ENCODE measurements at places on chromosomes 2 and 18.
A peak's percentile ranks its signal among the peaks of the same experiment; 100 is the strongest.

- H3K36me3 ChIP-seq = no peaks in the 10 kb centered on the region
- DNase-seq = no peak
- peaks cover 14% of the 10 kb centered on the region for H3K27me3 ChIP-seq
- no peaks in the 10 kb centered on the region for H3K4me1 ChIP-seq
- no peak overlapping the region for H3K4me3 ChIP-seq
Observed at GRCh38 chr18:58962336-58962735, 97.7 kb downstream of the ZNF532 start.

GRCh38 chr2:102703748-102704147, 58.1 kb upstream of the TMEM182 start:
- H3K4me1 ChIP-seq = peaks cover 14% of the 10 kb centered on the region
- H3K4me3 ChIP-seq = no peak overlapping the region
- no peak overlapping the region for H3K27ac ChIP-seq
- DNase-seq = peak; percentile 33
- H3K36me3 ChIP-seq = no peaks in the 10 kb centered on the region

DNA sequence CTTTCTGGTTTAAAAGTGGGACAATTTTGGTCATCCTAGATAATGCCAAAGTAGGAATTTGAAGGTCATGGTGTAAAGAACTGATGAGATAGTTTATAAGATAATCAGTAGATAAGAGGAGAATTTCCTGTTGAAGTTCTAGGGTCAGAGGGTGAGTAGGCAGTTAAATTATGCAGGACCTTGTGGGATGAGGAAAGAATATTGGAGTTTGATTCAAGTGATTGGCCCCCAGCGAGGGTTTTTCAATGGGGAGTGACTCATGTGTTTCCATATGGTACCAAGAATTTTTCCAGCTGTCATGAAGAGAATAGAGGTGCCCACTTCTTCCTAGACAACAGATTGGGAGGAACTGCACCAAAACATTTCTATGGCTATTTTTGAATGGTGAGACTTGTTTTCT, 940.2 kb upstream of the ZEB2 start:
- H3K36me3 ChIP-seq = no peaks in the 10 kb centered on the region
- DNase-seq = no peak
- no peaks in the 10 kb centered on the region for H3K27me3 ChIP-seq
- no peak overlapping the region for H3K27ac ChIP-seq
- H3K4me3 ChIP-seq = no peak overlapping the region
- no peaks in the 10 kb centered on the region for H3K4me1 ChIP-seq

DNA sequence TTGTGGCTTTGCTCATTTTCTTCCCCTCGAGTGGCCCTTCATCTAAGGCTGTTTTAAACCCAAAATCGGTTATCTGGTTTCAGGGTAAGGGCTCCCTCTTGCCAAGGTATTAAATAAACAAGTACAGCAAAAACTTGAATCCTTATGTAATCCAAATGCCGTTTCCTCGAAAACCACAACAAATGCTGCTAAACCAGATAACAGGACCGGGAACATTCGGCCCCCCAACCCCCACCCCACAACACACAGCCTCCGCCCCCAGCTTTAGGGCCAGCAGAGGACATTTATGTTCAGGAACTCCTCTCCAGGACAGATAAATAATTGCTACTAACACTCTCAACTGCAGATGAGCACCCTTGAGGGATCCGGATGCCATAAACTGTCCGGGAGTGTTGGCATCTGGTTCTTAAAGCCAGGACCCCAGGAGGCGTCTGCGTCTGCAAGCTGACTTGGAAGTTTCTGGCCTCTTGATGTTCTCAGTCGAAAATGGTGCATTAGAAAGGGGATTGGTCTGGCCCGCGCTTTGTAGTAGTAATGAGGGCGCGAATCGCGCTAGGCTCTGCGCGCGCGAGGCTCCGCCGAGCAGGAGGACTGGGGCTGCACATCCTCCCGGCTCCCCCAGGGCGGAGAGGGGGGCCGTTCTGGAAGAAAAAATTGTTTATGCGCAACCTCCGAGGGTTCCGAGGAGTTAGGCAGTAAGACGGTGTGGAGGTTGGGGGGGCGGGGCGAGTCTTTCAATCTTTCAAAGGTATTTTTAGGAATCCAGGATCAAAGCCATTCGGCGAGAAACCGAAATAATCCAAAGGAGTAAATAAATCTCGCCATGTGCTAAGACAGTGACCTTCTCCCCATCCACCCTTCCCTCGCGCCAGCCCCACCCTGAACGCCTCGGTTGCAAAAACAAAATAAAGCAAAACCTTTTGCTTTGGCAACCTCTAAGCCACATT, 3.9 kb upstream of the ID2 start:
- H3K4me1 ChIP-seq = peaks cover 36% of the 10 kb centered on the region
- peak; percentile 76 for DNase-seq
- peak overlapping the region; percentile 97 for H3K27ac ChIP-seq
- H3K4me3 ChIP-seq = peak overlapping the region; percentile 77
- H3K36me3 ChIP-seq = no peaks in the 10 kb centered on the region

- H3K4me1 ChIP-seq = no peaks in the 10 kb centered on the region
- H3K4me3 ChIP-seq = no peak overlapping the region
- DNase-seq = no peak
- H3K27me3 ChIP-seq = no peaks in the 10 kb centered on the region
Observed at GRCh38 chr2:56266761-56267414, 83.1 kb downstream of the CCDC85A start.

- H3K4me3 ChIP-seq = no peak overlapping the region
- no peaks in the 10 kb centered on the region for H3K27me3 ChIP-seq
- H3K4me1 ChIP-seq = no peaks in the 10 kb centered on the region
- H3K36me3 ChIP-seq = no peaks in the 10 kb centered on the region
- no peak for DNase-seq
- H3K27ac ChIP-seq = no peak overlapping the region
Observed at GRCh38 chr2:147288131-147288530, 556.7 kb upstream of the ACVR2A start.

DNA sequence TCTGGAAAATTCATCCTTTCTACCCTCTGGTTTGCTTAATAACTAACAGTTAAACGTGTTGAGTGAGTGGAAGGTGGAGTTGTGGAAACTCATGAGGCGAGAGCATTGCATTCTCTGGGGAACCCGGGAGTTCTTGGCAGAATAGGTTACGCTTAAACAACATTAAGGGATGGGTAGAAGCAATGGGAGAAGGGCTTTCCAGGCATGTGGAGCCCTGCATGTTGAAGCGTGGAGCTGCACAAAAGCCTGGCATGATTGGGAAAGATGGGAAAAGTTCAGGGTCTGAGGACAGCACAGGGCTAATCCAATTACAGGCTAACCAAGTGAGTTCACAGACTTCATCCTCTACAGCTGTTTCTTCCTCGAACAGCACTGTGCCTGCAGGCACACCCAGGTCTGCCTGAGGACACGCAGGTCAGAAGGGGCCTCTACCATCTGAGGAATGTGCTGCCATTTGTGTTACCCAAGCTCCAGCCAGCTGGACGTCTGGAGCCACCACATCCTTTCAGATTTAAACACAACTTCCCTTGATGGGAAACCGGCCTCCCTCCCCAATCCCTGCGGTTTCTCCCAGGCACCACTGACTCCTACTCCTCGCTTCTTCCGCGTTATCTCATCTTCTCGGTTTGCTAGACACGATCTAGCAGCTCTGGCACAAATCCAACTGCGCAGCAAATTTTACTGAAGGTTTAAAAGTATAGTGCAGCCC, 164.2 kb downstream of the ANTXR1 start:
- H3K4me1 ChIP-seq = peaks cover 68% of the 10 kb centered on the region
- H3K36me3 ChIP-seq = peaks cover 1% of the 10 kb centered on the region
- DNase-seq = peak; percentile 74
- peak overlapping the region; percentile 36 for H3K4me3 ChIP-seq
- peak overlapping the region; percentile 94 for H3K27ac ChIP-seq

DNA sequence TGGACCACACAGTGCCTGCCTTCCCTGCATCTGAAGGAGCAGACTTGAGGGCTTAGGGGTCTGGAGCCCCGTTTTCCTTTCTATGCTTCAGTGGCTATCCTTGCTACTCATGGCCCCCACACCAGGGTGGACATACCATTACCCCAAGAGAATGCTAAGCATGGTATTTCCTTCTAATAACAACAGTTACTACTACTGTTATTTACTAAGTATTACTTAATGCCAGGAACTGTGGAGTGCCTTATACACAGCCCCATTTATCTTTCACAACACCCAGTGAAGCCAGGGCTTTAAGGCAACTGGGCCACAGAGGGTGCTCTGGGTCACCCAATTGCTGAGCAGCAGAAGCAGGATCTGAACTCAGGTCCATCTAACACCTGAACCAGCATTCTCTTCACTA, 5.8 kb upstream of the PAX8 start:
- no peak for DNase-seq
- H3K27me3 ChIP-seq = no peaks in the 10 kb centered on the region
- H3K27ac ChIP-seq = peak overlapping the region; percentile 90
- peaks cover 95% of the 10 kb centered on the region for H3K4me1 ChIP-seq
- H3K4me3 ChIP-seq = no peak overlapping the region

DNA sequence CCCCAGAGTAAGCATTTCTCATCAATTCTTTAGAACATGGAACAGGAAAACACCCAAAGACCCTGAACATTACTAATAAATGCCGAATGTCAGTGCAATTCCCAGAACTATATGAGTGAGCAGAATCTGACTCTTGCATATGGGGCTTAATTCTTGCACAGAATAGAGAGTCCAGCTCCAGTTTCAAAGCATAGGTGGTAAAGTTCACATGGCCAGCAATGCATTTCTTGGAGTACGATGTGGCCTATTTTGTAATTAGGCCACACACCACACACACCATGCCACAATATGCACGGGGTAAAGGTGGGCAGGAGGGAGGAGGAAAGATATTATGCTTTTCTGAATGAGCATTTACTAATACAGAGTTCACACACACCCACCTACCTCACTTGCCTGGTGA, 56.5 kb downstream of the PLA2R1 start:
- H3K27me3 ChIP-seq = peaks cover 16% of the 10 kb centered on the region
- no peaks in the 10 kb centered on the region for H3K36me3 ChIP-seq
- no peak overlapping the region for H3K4me3 ChIP-seq

DNA sequence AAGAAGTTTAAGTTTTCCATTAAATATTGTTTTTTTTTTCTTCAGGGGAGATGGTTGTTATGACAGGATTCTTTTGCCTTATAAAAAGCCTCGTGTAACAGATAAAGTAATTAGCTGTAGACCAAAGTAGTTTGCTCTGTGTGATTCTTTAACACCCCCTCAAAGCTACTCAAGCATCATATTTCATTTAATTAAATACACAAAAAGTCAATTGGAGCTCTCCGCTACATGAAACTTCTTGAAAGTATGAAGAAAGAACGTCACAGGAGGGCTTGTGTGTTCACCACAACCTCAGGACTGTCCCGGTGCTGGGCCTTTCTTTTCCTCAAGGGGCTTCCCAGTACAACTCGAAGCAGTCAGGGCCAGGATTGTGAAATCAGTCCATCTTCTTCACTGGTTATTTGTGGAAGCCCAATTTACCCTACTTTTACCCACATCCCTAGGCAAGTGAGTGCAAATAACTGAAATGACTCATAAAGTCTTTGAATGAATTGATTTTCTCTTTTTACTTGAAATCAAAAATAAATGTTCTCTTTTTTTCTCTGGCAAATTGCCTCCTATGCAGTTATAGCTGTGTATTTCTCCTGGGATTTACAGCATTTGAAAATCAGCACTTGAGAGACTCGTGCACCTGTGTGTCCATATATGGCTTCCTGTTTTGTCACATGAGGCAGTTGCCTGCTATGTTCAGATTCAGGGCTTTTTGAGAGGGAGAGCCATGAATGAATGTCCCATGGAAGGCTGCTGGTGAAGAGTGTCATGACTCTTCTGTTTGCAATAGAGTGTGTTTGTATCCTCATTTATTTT, 48.6 kb downstream of the LINC00305 start:
- H3K27ac ChIP-seq = no peak overlapping the region
- no peaks in the 10 kb centered on the region for H3K27me3 ChIP-seq
- H3K4me3 ChIP-seq = no peak overlapping the region

- H3K36me3 ChIP-seq = no peaks in the 10 kb centered on the region
- no peaks in the 10 kb centered on the region for H3K27me3 ChIP-seq
- H3K4me1 ChIP-seq = peaks cover 34% of the 10 kb centered on the region
- DNase-seq = no peak
- peak overlapping the region; percentile 93 for H3K4me3 ChIP-seq
Observed at GRCh38 chr2:27888790-27889189, 1.4 kb downstream of the RBKS start.

DNA sequence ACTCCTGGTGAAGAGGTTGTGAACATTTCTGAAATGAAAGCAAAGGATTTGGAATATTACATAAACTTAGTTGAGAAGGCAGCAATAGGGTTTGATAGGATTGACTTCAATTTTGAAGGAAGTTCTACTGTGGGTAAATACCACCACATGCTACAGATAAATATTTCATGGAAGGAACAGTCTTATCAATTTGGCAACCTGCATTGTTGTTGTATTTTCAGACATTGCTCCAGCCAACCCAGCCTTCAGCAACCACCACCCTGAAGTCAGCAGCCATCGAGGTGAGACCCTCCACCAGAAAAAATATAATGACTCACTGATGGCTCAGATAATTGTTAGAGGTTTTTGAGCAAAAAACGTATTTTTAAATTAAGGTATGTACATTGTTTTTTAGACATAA, 10.0 kb downstream of the RDH14 start:
- no peak for DNase-seq
- peaks cover 11% of the 10 kb centered on the region for H3K4me1 ChIP-seq
- no peaks in the 10 kb centered on the region for H3K27me3 ChIP-seq
- H3K27ac ChIP-seq = no peak overlapping the region

DNA sequence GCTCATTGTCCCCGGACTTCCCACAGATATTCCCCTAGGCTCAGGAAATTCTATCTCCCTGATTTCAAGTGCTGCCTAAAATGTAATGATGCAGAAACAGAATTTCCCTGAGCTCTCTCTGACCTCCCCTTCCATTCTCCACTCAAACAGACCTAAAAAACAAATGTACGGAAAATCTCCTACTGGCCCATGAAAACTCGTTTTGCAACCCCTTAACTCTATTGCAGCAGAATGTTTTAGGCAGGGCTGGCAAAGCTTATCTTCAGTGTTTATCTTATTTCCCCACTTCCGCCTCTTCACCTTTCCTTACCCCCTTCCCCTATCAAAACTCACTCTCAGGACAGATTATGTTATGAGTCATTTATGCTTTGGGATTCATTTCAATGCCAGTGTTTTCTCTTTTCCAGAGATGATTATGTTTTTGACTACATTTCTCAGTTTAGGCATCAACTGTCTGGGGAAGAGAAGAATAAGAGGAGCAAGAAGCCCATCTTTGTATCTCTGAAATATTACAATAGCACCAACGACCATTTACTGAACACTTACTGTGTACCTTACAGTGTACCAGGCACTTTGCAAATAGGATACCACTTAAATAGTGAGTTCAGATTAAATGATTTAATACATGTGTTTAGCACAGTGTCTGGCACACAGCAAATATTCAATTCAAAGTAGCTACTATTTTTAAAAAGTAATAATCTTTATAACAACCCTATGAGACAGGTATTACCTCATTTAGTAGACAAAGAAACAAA, 53.9 kb upstream of the STPG4 start:
- no peak overlapping the region for H3K27ac ChIP-seq
- peaks cover 19% of the 10 kb centered on the region for H3K4me1 ChIP-seq
- no peak overlapping the region for H3K4me3 ChIP-seq
- peak; percentile 56 for DNase-seq

- H3K36me3 ChIP-seq = no peaks in the 10 kb centered on the region
- H3K4me3 ChIP-seq = no peak overlapping the region
- H3K27ac ChIP-seq = no peak overlapping the region
Observed at GRCh38 chr18:5747678-5748077, 147.6 kb downstream of the TMEM200C start.

- H3K36me3 ChIP-seq = peaks cover 94% of the 10 kb centered on the region
- H3K27ac ChIP-seq = no peak overlapping the region
- H3K4me1 ChIP-seq = peaks cover 2% of the 10 kb centered on the region
- no peak for DNase-seq
Observed at GRCh38 chr2:117953231-117953630, 60.6 kb downstream of the CCDC93 start.

- H3K36me3 ChIP-seq = no peaks in the 10 kb centered on the region
- H3K27ac ChIP-seq = no peak overlapping the region
- H3K4me3 ChIP-seq = no peak overlapping the region
Observed at GRCh38 chr2:198973181-198973580, 484.6 kb downstream of the SATB2 start.

All from HepG2 (cell line).